ENCODE measurements at places on chromosomes 12 and 14.
A peak's percentile ranks its signal among the peaks of the same experiment; 100 is the strongest.

DNA sequence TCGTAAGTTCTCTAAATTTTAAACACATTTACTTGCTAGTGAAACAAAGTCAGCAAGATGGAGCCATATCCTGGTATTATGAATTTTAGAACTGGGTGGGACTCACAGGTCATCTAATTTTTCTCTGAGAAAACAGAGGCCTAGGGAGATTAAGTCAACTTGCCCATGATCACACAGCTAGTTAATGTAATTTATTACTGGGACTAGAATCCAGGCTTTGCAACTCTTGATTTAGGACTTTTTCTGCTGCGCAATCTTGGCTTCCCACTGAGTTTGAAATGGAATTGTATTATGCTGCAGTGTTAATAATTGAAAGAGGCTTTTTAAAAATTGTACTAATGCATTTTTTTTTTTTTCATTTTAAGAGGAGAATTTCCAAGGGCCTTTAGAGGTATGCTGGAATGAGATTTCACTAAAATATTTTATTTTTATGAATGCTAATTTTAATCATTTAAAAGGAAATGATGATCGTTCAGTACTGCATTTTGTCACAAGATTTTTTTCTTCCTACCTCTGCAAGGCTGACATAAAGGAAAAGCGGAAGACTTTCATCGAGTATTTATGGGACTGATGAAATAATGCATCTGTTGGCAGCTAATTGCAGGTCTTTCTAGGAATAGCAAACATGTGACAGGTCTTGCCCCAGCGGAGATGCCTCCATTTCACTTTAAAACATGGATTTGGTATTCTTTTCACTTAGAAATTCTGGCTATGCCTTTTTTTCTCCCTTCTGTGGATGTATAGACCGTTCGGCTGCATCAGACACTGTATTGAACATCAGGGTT lies 9.6 kb downstream of the CRADD start:
- no peak for DNase-seq

- DNase-seq = no peak
Observed at GRCh38 chr14:58629281-58629680, 8.5 kb upstream of the DACT1 start.

DNA sequence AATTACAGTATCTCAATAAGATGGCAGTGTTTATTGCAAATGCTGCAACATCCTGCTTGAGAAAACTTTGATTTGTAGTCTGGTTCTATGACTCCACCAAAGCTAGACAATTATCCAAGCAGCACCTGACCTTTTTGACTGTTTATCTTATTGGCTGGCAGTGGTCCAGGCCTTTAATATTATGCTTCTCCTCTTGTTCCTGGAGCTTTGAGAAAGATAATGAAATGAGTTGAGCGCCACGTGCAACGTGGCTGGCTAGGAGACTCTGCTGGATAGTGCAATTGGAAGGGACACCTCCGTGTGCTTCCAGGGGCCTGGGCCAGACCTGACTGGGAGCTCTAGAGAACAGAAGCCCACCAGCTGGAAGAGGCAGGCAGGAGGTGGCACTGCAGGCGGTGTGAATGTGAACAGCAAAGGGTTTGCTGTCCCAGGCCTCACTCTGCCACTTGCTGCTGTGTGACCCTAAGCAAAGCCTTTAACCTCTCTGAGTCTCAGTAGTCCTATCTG lies 349.3 kb downstream of the CACNA1C start:
- no peak for DNase-seq

GRCh38 chr12:100576331-100577036 lies 3.0 kb downstream of the GAS2L3 start:
- no peak for DNase-seq

DNA sequence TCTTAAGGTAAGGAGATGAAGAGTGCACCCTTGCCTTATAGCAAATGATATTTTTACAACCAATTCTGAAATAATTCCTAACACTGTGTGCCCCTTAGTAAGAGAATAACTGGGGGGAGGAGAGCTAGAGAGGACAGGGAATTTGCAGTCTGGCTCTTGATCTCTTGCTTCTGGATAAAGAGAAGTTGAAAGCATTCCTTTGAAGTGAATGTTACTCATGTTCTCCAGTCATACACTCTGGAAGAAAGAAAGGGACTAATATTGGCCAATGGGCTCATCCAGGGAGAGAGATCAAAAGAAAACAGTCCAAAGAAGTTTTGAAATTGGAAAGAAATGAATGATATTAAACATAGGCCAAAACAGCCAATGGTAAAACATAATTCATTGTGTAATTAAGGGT lies 25.3 kb downstream of the C12orf75 start:
- DNase-seq = no peak

DNA sequence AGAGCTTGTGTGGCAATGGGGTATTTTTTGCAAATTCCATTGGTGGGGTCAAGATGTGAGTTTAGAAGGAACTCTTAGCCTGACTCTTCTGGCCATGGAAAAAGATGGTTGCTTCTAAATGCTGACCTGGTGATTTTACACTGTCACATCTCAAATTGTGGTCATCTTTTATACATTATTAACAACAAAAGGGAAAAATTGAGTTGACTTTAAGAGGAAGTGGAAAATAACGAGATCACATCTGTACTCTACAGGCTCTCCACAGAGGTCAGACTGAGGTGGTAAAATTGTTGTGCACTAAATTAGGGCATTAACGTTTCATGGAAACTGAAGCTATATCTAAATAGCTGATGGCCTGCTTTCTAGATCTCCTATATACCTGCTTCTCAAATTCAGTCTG lies 44.7 kb downstream of the PTPN11 start:
- DNase-seq = no peak

- DNase-seq = peak; percentile 12
Observed at GRCh38 chr14:28088125-28088524, 678.5 kb upstream of the FOXG1 start.
